ENCODE measurements at places on chromosomes 12 and 14.

DNA sequence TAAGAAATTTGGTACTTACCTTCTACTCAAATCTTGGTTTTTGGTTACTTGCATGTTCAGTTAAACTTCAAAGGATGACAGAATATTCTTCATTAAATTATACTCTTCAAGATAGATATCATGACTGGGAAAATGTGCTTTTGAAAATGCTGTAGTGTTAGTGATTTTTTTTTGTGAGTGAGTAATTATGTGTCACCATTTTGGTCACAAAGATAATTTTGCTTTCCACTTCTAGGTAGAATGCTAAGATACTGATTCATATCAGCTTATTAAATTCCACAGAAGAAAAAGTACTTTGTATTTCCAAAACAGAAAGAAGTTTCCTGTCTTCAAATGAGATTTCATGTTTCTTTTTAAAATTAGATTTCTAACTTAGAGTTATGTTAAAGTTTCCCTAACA lies 61.2 kb downstream of the ATXN7L3B start:
- no peak for DNase-seq

- no peak for DNase-seq
Measured at GRCh38 chr12:39372929-39373328, 70.0 kb downstream of the KIF21A start.

DNA sequence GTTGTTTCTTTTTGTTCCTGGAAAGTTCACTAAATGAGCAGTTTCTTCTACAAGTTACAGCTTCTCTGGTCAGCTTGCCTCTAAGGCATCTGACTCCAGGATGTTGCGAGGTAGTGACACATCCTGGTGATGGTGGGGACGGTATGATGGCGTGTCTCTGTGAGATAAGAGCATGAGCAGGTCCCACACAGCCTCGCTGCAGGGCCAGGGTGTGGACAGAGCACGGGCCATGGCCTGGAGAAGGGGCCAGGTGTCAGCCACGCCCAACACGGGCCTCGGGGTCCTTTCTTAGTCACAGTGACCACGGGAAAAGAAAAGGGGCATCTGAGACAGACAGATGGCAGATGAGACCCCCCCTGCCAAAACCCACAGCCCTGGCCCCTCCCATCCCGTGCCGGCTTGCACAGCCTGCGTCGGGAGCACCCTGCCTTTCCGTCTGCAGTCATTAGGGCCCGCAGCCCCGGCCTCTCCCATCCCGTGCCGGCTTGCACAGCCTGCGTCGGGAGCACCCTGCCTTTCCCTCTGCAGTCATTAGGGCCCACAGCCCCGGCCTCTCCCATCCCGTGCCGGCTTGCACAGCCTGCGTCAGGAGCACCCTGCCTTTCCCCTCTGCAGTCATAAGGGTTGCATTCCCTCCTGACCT lies 79.3 kb upstream of the DYNC1H1 start:
- no peak for DNase-seq

DNA sequence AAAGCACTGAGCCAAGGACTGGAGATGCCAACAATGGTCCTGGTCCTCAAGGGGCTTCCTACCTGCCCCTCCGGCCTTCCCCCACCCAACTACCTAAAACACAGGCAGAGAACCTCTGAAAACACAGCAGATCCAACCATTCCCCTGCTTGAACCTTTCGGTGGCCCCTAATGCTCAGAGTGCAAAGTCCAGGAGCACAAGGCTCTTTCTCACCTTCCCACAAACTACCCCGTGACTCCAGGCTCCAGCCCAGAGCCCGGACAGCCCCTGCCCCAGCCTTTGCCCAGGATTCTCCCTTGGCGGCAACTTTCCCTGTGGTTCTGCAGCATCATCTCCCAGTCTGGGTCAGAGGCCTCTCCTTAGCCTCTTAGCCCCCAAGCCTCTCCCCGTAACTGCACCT lies 1.6 kb upstream of the CD9 start:
- DNase-seq = no peak

DNA sequence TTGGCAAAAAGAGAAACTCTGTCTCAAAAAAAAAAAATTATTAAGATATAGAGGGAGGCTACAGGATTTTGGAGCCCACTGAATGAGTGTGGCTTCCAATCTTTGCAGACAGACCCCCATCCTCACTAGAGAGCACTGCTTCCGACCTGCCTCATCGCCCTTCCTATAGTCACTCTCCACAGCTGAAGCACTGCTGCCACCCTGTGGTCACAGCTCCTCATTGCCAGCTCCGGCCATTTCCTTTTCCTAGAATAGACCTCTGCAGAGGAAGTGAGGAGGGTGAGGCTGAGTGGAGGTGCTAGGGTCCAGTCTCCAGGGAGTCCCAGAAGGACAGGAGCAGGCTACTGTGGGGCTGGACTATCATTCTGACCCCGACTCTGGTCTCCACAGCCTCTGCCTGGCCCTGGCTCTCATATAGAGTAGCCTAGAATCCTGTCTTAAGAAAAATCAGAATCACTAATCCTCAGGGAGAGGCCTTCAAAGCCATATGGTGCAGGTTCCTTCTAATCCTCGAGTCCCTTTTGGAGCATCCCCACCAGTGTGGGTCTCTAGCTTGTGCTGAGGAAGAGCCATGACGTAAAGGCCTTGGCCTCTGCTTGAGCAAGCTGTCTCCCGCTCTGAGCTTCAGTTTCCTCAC lies 1.4 kb upstream of the NPFF start:
- peak; percentile 79 for DNase-seq

DNA sequence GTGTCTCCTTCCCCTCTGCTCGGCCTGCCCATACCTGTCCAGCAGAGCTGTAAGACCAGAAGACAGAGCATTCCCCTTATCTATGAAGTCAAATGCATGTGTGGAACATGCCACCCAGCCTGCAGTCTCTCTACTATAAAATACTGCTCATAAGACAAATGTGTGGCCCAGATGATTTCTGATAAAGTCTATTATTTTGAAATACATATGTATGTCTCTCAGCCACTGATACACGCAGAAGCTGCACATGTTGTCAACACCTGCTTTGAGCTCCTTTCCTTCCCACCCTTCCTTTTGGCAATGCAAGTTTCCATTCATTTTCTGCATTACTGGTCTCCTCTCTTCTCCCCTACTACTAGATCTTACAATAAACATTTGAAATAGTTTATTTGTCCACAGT lies 38.8 kb downstream of the NTF3 start:
- DNase-seq = no peak

DNA sequence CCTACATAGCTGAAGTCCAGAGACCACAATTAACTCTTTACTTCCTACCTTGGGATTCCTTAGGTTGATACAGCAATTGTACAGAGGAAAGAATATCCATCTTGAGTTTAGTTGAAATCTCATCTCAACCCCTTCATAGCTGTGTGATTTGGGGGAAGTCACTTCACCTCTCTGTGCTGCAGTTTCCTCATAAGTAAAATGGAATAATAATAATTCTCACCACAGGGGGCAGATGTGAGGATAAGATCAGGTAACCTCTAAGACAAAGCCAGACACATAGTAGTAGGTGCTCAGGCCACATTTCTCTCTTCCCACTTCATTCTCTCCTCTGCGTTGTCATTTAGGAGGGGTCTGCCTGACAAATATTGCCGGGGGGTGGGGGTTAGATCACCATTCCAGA lies 6.7 kb downstream of the FOXN4 start:
- no peak for DNase-seq

DNA sequence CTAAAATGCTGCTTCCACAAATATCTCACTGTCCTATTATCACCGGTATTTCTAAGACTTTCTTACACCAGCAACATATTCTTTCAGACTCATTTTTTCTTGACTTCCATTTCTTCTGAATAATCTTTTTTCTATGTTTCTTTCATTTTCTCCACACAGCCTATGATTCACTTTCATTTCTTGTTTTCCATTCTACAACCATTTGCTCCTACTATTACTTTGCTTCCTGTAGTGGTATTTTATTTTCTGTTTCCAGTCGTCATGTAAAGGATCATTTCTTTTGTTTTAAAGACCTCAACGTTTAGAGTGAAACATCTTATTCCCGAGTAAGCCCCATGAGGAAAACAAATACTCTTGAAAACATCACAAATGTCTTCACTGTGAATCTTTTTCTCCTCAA lies 182.2 kb upstream of the MDGA2 start:
- no peak for DNase-seq

- DNase-seq = no peak
Measured at GRCh38 chr14:89524412-89524811, 107.4 kb upstream of the FOXN3 start.

DNA sequence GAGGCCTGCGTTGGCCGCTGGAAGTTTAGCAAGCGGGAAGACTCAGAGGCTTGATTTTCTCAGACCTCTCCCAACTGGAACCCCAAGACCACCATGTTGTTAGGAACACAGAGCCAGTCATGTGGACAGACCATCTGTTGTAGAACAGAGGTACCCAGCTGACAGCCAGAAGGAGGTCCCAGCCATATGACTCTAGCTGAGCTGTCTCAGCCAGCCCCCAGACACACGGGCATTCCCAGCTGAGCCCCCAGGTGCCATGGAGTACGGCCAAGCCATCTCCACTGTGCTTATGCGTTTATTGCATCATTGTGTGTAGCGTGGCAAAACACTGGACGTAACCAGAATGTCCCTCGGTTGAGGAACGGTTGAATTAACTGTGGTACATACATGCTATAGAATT lies 421.9 kb downstream of the TMEM132D start:
- DNase-seq = no peak

- no peak for DNase-seq
Measured at GRCh38 chr12:105922670-105923102, 216.1 kb downstream of the NUAK1 start.

DNA sequence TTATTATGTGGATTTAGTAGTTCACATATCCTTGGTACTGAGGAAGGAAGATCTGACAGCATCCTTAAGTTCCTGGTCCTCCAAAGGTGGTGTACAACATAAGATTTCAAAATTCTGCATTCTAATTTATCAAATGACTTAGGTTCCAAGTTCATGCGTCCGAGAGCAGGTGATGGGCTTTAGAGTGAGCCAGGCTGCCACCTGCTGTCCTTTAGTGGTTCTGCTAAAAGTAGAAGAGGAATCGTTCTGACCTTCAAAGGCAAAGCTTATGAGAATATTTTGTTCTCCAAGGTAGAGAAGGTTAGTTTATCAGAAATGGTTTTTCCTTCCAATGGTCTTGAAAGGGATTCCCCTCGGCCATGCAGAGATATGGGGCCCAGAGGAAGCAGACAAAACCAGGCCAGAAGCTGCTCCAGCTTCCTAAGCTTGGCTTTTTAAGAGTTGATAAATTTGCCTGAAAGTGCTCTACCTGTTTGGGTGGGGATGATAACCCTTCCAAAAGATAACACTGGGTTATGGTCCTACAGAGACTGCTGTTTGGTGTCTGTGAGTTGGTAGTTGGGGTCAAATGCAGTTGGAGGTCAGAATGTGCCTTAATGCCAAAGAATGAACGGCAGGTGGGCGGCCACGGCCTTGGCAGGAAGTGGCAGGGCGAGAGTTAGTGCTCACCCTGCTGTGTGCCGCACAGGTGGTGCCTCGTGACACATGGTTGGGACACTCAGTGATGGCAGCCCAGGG lies 29.1 kb upstream of the LRTM2 start:
- DNase-seq = peak; percentile 49

GRCh38 chr12:25284024-25284423 lies 33.3 kb upstream of the KRAS start:
- DNase-seq = no peak

DNA sequence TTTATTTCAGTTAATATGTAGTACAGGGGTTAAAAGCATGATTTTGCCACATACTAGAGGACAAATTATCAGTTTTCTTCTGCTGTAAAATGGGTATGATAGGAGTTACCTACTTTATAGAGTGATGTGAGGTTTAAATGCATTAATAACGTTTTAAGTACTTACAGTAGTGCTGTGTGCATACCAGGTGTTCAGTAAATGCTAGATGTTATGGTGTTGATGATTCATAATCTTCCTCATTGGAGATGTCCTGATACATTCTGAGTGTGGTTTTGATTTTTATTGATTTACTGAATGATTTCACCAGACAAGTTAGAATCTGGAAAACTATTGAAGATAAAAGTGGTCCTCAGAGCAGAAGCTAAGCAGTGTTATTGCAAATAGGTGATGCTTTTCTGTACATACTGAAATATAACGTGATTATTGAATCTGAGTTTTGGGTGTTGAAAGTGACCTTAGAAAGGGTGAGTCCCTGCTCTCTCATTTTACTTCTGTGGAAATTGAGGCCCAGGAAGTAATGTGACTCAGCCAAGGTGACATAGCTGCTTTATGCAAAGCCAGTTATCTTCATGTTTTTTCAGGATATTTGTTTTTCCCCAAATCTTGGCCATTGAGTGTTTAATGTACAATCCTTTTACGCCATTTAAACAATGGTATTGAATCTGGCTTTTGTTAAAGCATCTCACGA lies 54.7 kb downstream of the VRK1 start:
- DNase-seq = no peak

DNA sequence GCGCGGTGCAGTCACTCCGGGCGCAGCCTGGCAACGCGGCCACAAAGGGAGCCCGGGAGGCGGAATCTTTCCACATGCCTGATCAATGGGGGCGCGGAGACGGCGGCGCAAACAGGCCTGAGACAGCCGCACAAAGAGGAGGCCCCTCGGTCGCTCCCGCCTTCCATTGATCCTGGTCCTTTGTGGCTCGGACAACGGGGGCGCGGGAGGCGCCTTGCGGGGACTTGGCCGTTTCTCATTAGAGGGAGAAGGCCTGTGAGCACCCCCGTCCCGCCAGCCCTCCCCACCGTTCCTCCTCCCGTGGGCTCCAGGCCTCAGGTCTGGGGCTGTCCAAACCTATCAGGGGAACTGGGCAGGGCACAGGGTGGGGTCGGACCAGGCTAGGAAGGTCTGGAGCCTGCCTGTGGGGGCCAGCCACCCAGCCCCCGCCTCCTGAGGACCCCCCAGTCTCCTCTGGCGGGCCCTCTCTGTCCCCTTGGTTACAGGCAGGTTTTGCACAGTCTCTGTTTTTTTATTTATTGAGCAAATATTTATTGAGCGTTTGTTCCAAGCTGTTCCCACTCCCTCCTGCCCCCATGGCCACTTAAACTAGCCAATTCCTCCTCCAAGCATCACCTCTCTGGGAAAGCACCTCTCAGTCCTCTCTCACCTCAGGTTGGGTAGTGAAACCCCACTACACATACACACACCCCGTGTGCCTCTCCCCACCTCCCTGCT lies 29.0 kb upstream of the MSI1 start:
- DNase-seq = no peak

- no peak for DNase-seq
Measured at GRCh38 chr12:107108995-107109508, 15.7 kb upstream of the CRY1 start.

- DNase-seq = no peak
Measured at GRCh38 chr12:114013575-114014345, 47.6 kb upstream of the RBM19 start.

- no peak for DNase-seq
Measured at GRCh38 chr12:101491329-101491728, 16.2 kb downstream of the SPIC start.

GRCh38 chr14:72554994-72555608 lies 338.8 kb downstream of the DPF3 start:
- DNase-seq = no peak

DNA sequence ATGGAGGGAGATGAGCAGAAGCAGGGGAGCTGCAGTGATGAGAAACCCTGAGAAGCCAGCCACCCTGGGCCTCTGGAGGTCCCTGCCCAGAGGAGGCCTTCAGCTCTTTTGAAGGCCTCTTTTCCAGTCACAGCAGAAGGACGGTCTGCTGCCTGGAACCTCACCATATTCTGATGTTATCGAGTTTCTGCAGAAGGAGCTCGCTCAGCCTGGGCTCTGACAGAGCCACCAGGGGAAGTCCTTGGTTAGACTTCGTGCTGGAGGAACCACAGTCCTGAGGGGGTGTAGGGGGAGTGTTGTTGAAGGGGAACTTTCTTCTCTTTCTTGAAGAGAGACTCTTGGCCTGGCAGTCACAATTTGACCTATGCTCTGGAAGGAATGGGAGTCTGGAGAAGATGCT lies 25.1 kb upstream of the BATF start:
- no peak for DNase-seq

GRCh38 chr14:90400904-90401561 lies 4.2 kb downstream of the CALM1 start:
- DNase-seq = no peak
